Lung (tissue), 17 donors: ENCODE measurements at places on chromosomes 3 and 15. TPM values are rescaled to one million over a fixed set of nuclear protein-coding genes. Genes with fewer than 3 reads are reported as not detected.

GRCh38 chr3:196339493-196340254 is 1.5 kb upstream of the TM4SF19 start:
- no peak for DNase-seq

DNA sequence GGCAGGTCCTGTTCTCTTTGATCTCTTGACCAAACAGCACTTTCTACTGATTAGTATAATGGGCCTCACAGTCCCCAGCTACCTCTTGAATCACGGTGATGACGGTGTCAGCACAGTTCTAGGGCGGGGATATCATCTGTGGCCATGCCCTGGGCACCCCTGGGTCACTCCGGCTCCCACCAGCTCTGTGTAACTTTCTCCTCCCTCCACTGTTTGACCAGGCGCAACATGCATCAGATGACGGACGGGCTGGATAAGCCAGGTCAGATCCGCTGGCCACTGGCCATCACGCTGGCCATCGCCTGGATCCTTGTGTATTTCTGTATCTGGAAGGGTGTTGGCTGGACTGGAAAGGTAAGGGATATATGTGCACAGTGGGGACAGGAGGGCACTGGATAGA is 29.6 kb downstream of the SLC6A1 start:
- DNase-seq = no peak

Gene SKOR1
- total RNA-seq = 0.17 TPM

Gene CFAP100
- 31.9 TPM for total RNA-seq

Gene MTHFS
- 26.2 TPM for total RNA-seq

DNA sequence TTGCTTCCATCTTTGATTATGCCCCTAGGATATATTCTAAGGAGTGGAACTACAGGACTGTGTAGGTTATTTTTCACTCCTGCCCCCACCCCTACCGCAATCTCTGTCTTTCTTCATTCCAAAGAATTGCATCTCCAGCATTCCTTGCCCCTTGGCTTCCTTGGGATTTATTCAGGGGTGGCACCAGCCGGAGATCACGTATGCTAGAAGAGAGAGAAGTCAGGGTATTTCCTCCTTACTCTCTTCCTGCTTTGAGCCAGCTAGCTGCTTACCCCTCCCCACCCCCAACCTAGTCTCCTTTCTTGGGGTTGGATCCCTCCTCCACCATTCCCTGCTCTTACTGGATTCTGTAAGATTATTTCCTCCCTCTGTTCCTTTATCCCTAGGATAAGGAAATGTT is 35.0 kb upstream of the DENND4A start:
- DNase-seq = no peak

Gene CASR
- total RNA-seq = not detected

Gene SEMA3F
- total RNA-seq = 54.3 TPM
